ENCODE measurements at places on chromosomes 7 and 10.
A peak's percentile ranks its signal among the peaks of the same experiment; 100 is the strongest.

GRCh38 chr7:102392330-102392729 is 3.8 kb upstream of the PRKRIP1 start:
- peaks cover 56% of the 10 kb centered on the region for H3K36me3 ChIP-seq
- H3K4me1 ChIP-seq: peaks cover 13% of the 10 kb centered on the region
- H3K27ac ChIP-seq: no peak overlapping the region
- no peaks in the 10 kb centered on the region for H3K27me3 ChIP-seq
- no peak for ATAC-seq
- no peak overlapping the region for H3K4me3 ChIP-seq

GRCh38 chr10:44384601-44385025 is 284 bp downstream of the CXCL12 start:
- H3K27ac ChIP-seq: no peak overlapping the region
- no peaks in the 10 kb centered on the region for H3K4me1 ChIP-seq
- no peak overlapping the region for H3K4me3 ChIP-seq
- no peaks in the 10 kb centered on the region for H3K36me3 ChIP-seq
- peaks cover 18% of the 10 kb centered on the region for H3K27me3 ChIP-seq

DNA sequence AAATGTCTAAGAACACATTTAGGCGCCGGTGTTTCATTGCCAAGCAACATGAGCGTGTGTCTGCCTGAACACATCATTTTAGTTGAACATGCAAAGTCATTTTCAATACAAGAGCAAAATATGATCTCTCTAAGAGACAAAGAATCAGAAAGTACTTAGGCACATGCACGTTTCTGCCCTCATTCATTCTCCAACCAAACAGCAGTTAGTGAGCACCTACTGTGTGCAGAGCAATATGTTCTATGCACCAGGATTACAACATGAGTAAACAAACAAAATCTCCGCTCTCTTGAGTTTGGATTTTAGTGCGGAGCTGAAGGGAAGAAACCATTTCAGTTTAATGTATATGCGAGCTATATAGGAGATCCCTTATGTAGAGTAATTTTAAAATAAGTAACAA is 71.6 kb upstream of the KLF6 start:
- H3K4me3 ChIP-seq: no peak overlapping the region
- no peaks in the 10 kb centered on the region for H3K27me3 ChIP-seq
- peaks cover 11% of the 10 kb centered on the region for H3K4me1 ChIP-seq
- peaks cover 5% of the 10 kb centered on the region for H3K36me3 ChIP-seq
- H3K27ac ChIP-seq: peak overlapping the region; percentile 100

DNA sequence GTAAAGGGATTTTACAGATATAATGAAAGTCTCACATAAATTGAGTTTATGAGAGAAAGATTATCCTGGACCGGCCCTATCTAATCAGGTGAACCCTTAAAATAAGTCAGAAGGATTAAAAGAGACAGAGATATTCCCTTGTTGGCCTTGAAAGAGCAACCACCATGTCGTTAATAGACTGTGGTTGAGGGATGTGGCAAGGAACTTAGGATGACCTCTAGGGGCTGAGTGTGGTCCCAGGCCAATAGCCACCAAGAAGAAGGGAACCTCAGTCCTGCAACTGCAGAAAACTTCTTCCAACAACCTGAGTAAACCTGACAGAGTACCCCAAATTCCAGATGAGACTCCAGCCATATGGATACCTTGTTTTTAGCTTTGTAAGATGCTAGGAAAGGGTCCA is 121.5 kb downstream of the POLR1F start:
- no peak overlapping the region for H3K27ac ChIP-seq
- ATAC-seq: no peak
- no peaks in the 10 kb centered on the region for H3K36me3 ChIP-seq
- no peak overlapping the region for H3K4me3 ChIP-seq

DNA sequence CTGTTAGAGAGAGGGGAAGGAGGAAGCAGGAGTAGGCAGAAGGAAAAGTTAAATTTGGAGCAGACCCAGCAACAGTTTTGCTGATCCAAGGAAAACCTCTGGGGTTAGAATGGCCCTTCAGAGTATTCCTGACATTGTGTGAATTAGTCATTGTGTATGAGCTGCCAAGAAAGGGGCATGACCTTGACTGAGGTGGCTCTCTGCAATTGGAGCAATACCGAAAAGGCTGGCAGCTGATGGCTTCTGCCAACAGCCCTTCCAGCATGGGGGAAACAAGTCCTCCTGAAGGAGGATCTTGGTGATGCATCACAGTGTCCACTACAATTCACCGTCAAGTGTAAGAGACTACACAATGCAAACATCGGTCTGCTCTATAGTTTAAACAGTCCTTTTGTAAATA is 20.6 kb upstream of the WASL start:
- no peaks in the 10 kb centered on the region for H3K36me3 ChIP-seq
- no peak for ATAC-seq
- no peak overlapping the region for H3K27ac ChIP-seq
- H3K4me3 ChIP-seq: no peak overlapping the region
- peaks cover 27% of the 10 kb centered on the region for H3K27me3 ChIP-seq

DNA sequence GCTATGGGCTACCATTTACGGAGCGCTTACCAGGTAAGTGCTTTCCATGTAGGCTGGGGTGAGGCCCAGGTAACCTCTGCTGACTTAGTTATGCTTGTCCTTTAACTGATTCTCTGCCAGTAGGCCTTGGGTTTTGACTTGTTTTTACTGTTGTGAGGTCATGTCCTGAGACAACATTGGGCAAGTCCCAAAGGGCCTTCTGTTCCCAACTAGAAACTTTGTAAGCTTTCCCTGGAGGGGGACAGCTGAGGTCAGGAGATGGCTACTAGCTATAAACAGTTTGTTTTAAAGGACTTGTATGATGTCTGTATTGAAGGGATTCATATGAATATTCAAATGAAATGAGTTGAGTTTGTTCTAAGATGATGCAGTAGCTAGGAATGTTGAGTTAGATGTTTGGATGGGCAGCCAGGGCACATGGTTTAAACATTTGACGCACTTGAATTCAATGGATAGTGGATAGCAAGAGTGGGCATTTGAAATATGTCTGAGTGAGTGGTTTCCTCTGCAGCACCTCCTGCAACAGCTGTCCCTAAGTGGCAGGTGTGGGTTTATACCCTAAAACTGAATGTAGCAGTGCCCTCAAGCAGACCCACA is 10.0 kb upstream of the SGPL1 start:
- no peak overlapping the region for H3K4me3 ChIP-seq
- H3K36me3 ChIP-seq: no peaks in the 10 kb centered on the region
- no peak overlapping the region for H3K27ac ChIP-seq
- no peaks in the 10 kb centered on the region for H3K4me1 ChIP-seq
- ATAC-seq: no peak
- peaks cover 18% of the 10 kb centered on the region for H3K27me3 ChIP-seq

DNA sequence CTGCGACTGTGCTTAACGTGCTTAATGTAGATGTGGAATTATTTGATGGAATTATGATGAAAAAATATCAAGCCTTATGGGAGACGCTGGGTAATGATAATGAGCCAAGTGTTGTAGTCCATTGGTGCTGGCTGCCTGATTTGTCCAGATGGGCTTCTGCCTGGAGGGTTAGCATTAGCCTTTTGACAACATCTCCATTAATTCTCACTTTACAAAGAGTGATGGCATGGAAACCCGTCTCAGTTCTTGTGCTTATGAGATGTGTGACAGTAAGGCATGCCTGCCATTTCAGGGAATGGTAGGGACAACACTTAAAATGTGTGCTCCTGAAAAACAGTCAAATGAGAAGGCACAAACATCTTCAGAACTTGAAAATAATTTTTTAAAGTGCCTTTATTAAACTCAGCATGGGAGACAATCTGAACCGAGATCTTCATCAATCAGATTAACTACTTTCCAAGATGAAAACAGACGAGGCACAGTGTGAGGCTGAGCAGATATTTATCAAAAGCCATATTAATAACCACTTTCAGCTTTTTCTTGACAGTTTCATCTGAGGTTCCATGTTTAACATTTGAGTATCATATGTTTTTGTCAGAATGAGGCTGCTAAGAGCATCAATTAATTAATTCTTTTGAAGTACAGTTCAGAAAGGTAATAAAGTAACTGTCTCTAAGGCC is 473.1 kb downstream of the NXPH1 start:
- no peaks in the 10 kb centered on the region for H3K4me1 ChIP-seq
- H3K27ac ChIP-seq: no peak overlapping the region
- H3K27me3 ChIP-seq: no peaks in the 10 kb centered on the region
- H3K36me3 ChIP-seq: no peaks in the 10 kb centered on the region
- ATAC-seq: no peak

DNA sequence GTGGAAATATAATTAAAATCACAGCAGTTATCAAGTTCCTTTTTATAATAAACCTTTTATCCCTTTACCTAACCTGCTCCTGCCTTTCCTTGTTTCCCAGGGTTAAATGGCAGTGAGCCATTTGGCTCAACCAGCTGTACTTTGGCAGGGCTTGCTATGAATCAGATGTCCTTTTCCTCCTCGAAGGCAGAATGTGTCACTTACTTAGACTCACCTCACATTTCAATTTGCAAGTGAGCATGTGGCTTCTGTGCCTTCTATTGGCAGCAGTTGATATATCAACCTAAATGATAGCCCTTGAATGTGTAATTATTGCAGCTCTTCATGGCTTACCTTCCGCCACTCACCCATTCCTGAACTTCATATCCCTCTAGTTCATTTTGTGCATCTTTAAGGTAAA is 301.7 kb downstream of the CSTF2T start:
- H3K4me3 ChIP-seq: no peak overlapping the region
- no peak for ATAC-seq
- no peaks in the 10 kb centered on the region for H3K4me1 ChIP-seq
- no peaks in the 10 kb centered on the region for H3K27me3 ChIP-seq
- no peaks in the 10 kb centered on the region for H3K36me3 ChIP-seq
- no peak overlapping the region for H3K27ac ChIP-seq

GRCh38 chr10:124092860-124093773 is at the start of gene CHST15:
Gene CHST15 (minus strand): TSS chr10:124093598. CDS start chr10:124046212, 47,386 bp downstream.
- no peaks in the 10 kb centered on the region for H3K36me3 ChIP-seq
- H3K27ac ChIP-seq: no peak within 1 kb of the TSS
- peak; percentile 52 for ATAC-seq
- H3K4me3 ChIP-seq: peak within 1 kb of the TSS; percentile 53

GRCh38 chr10:22849077-22849805 is 78.6 kb upstream of the ARMC3 start:
- peak; percentile 23 for ATAC-seq
- H3K36me3 ChIP-seq: no peaks in the 10 kb centered on the region
- H3K27ac ChIP-seq: no peak overlapping the region
- H3K27me3 ChIP-seq: peaks cover 7% of the 10 kb centered on the region
- H3K4me3 ChIP-seq: no peak overlapping the region

DNA sequence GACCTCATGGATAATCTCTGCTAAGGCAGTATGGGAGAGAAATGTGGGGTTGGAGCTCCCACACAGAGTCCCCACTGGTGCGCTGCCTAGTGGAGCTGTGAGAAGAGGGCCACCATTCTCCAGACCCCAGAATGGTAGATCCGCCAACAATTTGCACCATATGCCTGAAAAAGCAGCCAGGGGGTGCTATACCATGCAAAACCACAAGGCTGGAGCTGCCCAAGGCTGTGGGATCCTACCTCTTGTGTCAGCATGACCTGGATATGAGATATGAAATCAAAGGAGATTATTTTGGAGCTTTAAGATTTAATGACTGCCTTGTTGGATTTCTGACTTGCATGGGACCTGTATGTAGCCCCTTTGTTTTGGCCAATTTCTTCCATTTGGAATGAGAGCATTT is 27.0 kb upstream of the SAMD9L start:
- no peaks in the 10 kb centered on the region for H3K4me1 ChIP-seq
- no peaks in the 10 kb centered on the region for H3K36me3 ChIP-seq
- H3K4me3 ChIP-seq: no peak overlapping the region
- ATAC-seq: no peak
- no peak overlapping the region for H3K27ac ChIP-seq

DNA sequence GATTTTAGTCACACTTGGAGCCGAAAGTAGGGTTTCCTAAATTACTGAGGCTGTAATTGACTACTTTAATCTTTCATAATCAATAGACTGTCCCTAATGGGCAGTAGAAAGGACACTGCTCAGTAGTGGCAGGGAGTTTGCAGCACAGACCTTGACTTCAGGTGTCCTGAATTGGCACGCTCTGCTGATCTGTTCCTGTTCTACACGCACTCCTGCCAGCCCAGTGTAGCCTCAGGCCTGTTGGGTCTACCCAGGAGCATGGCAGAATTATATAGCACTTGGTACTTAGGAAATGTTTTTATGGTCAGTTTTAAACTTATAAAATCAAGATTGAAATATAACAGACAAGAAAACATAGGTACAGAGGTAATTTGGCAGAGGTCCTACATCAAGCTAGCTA is 9.0 kb downstream of the EIF4H start:
- H3K4me1 ChIP-seq: peaks cover 42% of the 10 kb centered on the region
- peaks cover 100% of the 10 kb centered on the region for H3K36me3 ChIP-seq
- no peak for ATAC-seq
- peak overlapping the region; percentile 77 for H3K27ac ChIP-seq

GRCh38 chr10:59131666-59132065 is 44.8 kb upstream of the PHYHIPL start:
- no peaks in the 10 kb centered on the region for H3K36me3 ChIP-seq
- H3K27me3 ChIP-seq: no peaks in the 10 kb centered on the region
- H3K27ac ChIP-seq: no peak overlapping the region
- H3K4me1 ChIP-seq: no peaks in the 10 kb centered on the region
- ATAC-seq: no peak

- peaks cover 6% of the 10 kb centered on the region for H3K4me1 ChIP-seq
- no peak for ATAC-seq
- no peak overlapping the region for H3K4me3 ChIP-seq
- no peaks in the 10 kb centered on the region for H3K27me3 ChIP-seq
Measured at GRCh38 chr7:376306-377079, 86.5 kb downstream of the FOXL3 start.

DNA sequence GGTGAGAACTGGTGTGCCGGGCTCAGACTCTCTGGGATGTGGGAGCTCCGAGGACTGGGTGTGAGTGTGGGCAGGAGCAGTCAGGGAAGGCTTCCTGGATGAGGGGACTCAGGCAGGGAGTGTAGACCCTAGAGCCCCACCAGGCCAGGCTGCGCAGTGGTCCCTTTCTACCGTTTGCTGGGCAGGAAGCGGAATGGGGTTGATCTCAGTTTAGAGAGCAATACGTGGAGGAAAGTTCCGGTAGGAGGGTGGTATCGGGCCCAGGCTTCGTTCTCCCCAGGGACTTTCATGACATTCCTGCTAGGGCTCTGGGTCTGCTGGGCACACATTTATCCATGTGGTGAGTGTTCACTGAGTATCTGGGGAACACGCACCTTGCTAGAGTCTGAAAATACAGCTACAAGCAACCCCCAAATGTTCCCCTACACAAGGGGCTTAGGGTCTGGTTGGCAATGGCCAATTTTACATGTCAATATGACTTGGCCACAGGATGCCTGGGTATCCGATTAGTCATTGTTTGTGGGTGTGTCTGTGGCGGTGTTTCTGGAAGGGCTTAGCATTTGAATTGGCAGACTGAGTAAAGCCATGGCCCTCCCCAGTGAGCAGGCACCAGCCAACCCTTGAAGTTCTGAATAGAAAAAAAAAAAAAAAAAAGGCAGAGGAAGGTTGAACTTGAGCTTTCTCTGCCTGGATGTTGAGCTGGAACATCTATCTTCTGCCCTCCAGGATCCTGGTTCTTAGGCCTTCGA is 20.8 kb downstream of the GHRHR start:
- H3K4me1 ChIP-seq: peaks cover 12% of the 10 kb centered on the region
- ATAC-seq: peak; percentile 43
- no peak overlapping the region for H3K27ac ChIP-seq
- no peaks in the 10 kb centered on the region for H3K36me3 ChIP-seq

Measured in activated T-helper 17 cell treated with anti-CD3 and anti-CD28 coated beads, Interleukin-2, amount 50 U/mL, for 72 hours (primary cell).